ENCODE measurements at places on chromosomes 5 and 9.
A peak's percentile ranks its signal among the peaks of the same experiment; 100 is the strongest.

DNA sequence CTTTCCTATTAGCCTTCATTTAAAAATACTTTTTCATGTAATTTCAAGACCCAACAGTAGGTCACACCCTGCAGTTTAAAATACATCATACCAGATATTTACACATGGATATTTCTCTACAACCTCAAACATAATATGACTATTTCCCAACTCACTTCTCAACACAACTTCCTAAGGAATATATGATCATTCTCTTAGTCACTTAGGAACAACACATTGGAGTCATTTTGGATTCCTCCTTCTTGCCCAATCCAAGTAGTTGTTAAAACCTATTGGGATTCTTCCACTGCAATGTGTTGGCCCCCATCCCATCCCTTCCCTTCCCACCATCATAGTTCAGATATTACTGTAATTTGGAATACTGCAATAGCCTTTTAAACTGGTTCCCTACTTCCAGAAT is 145.5 kb downstream of the DCP2 start:
- DNase-seq, result peak; percentile 96

GRCh38 chr5:14818931-14819790 is 52.4 kb downstream of the ANKH start:
- no peak for DNase-seq

DNA sequence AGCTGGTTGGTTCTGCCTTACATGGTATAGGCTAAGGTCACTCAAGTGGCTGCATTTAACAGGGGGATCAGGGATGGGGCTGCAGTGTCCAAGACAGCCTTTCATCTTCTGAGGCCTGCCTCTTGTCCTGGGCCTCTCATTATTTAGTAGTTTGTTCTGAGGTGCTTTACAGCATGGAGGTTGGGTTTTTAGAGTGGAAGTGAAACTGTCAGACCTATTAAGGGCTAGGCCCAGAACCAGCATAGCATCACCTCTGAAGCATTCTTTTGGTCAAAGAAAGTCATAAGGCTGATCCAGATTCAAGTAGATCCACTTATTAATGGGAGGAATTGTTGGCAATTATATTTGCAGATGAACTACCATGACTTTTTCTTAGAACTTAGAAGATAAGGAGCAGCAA is 146.0 kb upstream of the NMUR2 start:
- no peak for DNase-seq

DNA sequence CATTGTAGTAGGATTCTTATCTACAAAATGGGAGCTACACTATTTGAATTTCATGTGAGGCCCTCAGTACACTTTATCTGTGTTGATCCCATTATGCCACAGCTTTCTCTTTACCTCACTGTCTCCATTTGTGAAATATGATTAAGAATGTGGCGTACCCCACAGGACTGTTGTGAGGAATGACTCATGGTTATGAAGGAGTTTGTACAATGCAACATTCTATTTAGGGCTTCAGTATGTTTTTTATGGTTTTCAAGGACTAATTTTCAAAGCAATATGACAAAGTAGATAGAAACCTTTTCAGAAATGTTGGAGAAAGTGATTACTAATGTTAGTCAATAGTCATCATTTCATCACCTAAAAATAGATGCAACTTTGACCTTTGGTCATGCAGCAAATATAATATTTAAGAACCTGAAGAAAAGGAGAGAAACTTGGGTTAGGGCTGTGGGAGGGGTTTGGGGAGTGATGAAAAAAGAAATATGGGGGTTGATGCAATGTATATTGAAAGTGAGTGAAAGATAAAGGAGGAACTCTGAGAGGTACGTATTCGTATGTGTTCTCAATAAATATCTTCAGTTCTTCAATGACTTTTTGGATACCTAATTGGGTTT is 53.7 kb upstream of the PIP5K1B start:
- DNase-seq, result no peak

- peak; percentile 68 for DNase-seq
Measured at GRCh38 chr5:150694612-150695011, 6.2 kb downstream of the RBM22 start.

All from fibroblast of skin of right biceps (primary cell).